Activated CD8-positive, alpha-beta memory T cell treated with anti-CD3 and anti-CD28 coated beads, Interleukin-2, amount 50 U/mL, for 4 hours (primary cell): ENCODE measurements at places on chromosomes 1 and 21.

DNA sequence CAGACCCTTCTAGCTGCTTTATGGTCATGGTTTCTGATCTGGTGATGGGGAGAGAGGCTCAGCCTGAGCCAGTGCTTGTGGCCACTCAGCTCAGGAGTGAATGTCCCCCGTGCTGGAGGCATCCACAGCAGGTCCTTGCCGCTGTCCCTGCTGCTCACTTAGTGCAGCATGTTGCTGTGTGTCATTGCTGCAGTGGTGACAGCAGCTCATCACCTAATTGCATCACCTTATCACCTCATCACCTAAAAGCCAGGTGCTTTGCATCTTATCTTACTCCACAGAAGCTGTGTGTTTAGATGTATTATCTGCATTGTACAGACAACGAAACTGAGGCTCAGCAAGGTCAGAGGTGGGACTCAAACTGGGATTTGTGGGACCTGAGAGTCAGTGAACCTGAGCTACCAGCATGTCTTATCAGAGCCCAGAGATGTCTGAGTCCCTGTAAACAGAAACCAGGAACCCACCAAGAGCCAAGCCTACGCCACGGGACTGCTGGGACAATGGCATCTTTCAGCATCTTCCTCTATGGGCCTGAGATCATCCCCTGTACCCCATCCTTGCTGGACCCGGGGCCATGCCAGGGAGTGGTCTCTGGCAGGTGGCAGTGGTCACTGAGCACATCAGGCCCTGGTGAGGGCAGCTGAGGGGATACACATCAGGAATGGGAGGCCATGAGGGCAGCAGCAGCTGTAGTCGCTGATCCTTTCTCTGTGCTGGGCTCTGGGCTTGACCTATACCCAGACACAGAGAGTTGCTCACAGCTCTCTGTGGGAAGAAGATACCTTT is 6.5 kb downstream of the PODN start:
- DNase-seq = peak; percentile 5

DNA sequence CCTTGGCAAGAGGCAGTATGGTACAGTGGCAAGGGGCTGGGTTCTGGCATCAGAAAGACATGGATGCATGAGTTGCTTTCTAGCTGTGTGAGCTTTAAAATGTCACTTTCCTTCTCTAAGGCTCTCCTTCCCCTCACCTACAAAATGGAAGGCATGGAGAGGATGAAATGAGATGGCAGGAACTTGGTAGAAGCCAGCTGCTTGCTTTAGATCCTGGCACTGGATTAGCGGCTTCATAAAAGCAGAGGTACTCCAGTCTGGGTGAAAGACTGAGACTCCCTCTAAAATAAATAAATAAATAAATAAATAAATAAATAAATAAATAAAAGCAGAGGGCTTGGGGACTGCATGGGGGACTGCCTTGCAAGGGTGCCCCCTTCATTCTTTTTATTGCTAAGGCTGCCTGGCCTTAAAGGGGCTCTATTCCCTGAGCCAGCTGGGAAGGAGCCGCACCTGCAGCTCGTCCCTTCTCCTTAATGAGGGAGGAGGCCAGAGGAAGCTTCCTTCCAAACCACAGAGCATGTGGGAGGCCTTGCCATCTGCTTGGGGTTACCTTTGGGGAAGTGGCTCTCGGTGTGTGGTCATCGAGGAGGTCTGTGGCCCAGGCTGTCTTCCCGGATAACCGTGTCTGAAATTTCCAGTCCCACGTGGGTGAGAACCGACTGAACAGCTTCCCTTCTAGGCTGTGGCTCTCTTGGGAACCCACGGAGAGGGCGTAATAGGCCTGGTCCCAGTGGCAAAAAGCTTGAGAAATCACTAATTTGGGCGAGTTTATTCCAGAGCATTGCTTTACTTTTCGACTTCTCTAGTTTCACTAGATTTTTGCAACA is 2.0 kb upstream of the ATP13A2 start:
- DNase-seq = no peak

DNA sequence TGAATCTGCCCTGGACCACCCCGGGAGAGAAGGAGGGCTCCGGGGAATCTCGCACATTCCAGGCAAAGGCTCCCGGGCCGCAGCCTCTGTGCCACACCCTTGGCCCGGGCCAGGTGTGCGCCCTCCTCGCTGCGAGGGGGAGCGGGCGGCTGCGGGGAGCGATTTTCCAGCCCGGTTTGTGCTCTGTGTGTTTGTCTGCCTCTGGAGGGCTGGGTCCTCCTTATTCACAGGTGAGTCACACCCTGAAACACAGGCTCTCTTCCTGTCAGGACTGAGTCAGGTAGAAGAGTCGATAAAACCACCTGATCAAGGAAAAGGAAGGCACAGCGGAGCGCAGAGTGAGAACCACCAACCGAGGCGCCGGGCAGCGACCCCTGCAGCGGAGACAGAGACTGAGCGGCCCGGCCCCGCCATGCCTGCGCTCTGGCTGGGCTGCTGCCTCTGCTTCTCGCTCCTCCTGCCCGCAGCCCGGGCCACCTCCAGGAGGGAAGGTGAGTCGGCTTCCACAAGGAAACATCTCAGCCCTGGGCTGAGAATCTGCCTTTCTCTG is at the start of gene LAMC2:
Gene LAMC2 (plus strand): TSS at position 324 of the 550 bp plus-strand sequence. CDS start 89 bp downstream, at position 413.
- DNase-seq = no peak

DNA sequence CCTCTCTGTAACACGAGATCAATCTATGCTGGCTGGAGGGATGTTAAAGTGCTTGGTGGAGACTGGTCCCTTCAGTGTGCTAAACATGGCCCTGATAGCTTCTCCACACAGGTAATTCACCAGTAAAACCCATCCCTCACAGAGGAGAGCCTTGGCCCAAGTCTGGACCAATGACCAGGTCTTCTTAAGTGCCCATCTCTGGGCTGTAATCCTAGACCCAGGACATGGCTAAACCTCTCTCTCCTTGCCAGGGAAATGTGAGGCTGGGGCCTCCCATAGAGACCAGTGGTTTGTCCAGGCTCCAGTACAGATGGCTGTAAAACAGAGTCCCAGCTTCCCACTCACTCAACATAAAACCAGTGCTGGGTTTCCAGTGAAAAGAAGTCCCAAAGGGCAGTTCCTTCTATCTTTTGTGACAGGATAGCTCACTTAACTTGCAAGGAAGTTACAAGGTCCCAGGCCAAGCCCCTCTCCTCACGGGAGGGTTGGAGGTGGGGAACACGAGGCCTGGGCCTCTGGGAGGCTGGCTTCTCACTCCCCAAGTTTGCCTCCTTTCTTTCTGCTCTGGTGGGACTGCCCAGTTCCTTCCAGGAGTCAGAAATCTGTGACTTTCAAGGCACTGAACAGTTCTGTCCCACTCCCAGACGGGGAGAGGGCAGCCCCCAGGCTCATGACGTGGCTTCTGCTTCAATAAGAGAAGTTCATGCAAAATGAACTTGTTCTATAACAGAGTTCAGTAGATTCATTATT is 2.2 kb upstream of the KIF17 start:
- DNase-seq = no peak

DNA sequence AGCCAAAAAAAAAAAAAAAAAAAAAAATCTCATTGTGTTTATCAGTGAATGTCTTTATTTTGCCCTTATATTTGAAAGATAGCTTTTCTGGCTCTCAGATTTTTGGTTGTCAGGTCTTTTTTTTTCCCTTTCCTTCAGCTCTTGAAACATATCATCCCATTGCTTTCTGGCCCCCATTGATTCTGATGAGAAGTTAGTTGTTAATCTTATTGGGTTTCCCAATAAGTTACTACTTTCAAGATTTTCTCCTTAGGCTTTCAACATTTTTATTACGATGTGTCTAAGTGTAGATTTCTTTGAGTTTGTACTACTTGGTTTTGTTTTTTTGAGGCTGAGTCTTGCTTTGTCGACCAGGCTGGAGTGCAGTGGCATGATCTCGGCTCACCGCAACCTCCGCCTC is 14.7 kb upstream of the SOAT1 start:
- no peak for DNase-seq

- peak; percentile 12 for DNase-seq
These were observed 5.9 kb upstream of the HES4 start for GRCh38 chr1:1005774-1006304.

DNA sequence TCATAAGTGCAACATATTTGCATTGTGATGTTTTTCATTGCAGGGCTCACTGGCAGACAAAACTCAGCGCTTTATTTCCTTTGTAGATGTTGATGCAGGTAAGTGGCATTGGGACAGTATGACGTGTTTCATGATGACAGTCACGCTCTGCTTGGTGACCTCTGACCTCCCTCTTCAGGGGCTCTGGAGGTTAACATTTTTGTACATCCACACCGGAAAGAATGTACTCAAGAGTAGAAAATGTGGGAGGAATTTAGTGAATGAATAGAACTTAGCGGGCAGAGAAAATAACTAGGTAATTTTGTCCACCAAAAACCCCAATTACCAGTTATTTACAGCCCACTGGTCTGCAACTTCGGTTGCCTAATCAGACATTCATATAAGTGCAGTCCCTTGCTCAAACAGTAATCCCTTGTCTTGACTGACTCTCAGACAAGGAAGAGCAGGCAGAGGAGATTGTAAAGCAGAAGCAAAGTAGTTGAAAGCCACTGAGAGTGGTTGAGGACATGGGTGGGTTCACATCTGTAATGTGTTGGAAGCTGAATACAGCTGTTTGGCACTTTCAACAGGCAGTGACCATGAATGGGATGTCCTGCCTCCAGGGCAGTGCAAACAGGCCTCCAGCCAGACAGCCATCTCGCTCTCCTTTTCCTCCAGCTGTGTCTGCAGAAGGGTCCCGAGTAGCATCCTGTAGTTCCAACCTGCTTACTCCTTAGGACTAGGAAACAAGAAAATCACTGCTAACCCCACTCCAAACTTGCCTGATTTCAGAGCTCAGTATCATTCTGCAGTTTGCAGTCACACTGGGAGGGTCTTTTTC is 188.9 kb downstream of the NRIP1 start:
- DNase-seq = no peak

DNA sequence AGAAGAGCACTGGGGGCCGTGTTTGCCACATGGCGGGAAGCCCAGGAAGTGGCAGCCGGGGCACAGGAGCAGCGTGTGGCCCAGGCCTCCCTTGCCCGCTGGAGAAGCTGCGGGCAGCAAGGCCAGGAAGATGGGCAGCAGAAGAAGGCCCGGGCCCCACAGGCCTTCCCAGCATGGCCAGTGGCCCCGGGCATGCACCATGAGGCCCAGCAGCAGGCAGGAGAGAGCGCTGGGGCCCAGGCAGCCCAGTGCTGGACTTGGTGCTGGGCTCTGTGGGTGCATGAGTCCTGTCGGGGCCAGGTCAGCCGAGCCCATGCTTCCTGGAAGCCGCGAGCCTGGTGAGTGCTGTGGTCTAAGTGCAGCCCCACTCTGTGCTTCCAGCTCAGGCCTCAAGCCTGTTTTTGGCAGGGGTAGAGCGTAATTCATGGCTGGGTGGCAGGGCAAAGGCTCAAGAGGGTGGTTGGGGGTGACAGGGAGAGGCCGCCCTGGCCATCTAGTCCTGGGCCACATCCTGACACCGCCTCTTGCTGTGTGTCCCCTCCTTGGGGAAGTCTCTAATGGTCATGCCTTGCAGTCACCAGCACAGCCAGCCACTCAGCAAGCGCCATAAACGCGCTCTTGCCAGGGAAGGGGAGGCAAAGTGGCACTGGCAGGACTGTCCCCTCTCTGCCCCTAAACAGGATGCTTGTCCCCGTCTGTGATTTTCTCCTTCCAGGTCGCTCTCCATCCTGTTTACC is 21.3 kb downstream of the MTHFR start:
- DNase-seq = no peak

DNA sequence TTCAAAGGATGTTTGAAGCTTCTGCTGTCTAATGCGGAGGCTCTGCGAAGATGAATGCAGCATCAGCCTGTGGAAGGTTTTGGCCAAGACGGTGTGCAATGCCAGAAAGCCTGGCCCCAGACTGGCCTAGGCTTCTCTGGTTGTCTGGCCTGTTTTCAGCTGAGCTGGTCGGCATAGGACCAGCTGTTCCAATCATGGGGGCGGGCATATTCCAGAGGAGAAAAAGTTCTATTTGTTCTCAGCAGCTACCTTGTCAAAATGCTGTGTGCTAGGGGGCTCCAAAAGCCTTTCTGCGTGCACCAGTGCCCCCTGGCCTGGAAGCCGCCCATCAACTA is 57.6 kb downstream of the TGFB2 start:
- no peak for DNase-seq

DNA sequence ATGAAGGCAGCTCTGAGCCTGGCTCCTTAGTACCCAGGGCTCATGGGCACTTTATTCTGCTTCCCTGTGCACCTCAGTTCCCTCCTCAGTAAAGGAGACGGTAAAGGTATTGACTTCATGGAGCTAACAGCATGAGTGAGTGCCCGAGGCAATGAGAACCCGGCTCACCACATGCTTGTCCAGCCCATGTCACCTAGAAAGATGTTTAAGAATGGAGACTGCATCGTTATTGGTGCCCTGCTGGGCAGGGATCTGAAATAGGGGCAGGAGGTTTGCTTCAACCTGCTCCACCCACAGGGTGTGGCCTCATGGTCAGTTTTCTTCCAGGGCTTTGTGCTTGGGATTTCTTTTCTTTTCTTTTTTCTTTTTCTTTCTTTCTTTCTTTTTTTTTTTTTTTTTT is 7.0 kb upstream of the KCNE1 start:
- DNase-seq = no peak

DNA sequence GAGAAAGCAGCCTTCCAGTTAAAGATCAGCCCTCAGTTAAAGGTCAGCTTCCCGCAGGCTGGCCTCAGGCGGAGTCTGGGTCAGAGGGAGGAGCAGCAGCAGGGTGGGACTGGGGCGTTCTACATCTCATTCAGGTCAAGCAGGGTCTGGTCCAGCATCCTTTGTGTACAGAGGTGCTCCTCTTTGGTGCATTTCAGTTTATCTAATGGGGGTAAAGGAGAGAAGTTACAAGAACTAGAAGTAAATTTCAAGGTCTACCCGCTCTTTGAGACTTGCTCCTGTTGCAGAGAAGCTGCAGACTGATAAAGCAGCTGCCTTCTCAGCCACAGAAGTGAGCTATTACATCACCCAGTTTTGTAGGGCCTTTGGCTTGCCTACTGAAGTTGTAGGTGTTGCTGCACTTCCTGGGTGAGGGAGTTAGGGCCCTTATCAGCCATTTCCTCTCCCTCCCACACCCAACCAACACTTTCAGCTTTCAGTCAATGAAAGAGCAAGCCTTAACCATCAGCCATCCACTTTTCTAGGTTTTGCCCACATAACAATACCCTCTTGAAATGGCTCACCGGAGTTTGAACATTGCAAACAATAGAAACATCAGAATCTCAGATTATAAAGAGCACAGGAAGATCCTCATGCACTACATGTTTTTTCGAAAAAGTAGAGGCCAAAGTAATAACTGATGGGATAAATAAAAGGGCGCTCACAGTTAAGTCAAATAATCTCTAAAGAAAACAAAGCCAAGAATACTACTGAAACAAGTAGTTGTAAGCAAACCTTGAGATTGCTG is 2.8 kb upstream of the NUP210L start:
- DNase-seq = peak; percentile 64

- no peak for DNase-seq
These were observed 15.2 kb downstream of the H6PD start for GRCh38 chr1:9249534-9250410.
